COLO829 (cell line): ENCODE measurements at places on chromosomes 7 and 10.

DNA sequence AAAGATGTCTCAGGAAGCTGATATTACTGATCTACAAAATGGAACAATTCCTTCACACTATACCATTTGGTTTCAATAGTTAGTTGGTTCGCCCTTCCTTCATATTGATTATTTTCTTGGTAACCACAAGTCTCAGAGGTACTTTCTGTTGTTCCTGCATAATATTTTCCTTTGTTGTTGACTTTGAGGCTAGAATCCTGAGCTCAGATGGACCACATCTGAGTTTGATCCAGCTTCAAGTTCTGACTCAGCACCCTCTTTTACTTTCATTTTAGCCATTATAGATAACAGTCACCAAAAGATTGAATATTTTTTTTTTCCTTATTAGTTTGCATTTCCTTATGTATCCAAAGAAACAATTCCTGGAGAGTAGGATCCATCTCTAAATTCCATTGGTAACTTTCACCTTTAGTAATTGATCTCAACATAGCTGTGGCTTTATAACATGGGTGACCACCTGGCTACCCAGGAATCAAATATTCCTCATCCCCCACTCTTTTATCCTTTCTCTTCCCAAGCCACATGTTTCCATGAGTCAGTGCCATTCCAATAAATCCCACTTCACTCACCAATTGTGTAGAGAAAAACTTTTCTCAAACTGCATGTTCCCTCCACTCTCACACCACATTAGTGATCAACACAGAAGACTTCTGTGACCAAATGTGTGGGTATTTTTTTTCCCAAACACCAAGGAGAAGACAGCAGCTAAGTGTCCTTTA is 9.7 kb upstream of the ABCA13 start:
- no peak for DNase-seq

- DNase-seq, result no peak
These were observed 168.3 kb downstream of the PRKAG2 start for GRCh38 chr7:151708610-151709009.

GRCh38 chr10:131700032-131700431 is 200.8 kb upstream of the PPP2R2D start:
- no peak for DNase-seq

GRCh38 chr7:134781171-134781570 is 1.7 kb downstream of the CALD1 start:
- no peak for DNase-seq

DNA sequence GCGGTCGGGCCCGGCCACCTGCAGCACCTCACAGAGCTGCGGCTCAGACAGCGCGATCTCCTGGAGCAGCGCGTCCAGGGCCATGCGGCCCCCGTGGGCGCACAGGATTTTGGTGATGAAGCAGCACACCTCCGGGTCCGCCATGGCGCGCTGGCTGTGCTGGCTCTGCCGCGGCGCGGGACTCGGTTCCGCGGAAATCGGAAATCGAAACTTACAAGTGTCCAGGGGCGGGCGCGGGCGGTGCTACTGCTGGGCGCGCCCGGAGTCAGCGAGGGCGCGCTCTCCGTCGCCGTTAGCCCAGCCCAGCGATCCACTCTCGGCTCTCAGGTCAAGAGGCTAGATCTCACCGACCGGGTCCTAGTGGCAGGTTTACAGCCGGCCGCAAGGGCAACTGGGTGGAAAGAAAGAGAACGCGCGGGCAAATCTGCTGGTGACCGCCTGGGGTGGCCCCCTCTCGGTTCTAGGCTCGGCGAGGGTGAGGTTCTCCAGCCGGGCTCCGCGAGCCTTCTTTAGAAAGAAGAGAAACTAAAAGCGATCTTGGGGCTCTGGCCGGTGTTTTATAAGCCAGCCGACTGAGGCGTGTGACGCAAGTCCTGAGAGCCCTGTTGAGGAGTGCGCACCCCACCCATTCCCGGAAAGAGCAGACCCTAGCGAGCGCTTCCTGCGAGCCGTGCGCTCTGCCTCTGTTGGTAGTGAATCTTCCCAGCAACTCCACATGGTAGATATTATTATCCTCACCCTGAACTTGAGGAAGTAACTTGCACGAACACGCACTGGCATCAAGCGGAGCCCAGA is at the start of gene ZC3HAV1:
TSS of gene ZC3HAV1 (minus strand) at position 533 of the 795 bp plus-strand sequence. CDS start at position 144, 389 bp downstream.
- peak; percentile 88 for DNase-seq

- DNase-seq, result no peak
These were observed 14.5 kb downstream of the CFAP46 start for GRCh38 chr10:132927824-132928223.

GRCh38 chr10:13987446-13987845 is 343.3 kb downstream of the FRMD4A start:
- peak; percentile 63 for DNase-seq

DNA sequence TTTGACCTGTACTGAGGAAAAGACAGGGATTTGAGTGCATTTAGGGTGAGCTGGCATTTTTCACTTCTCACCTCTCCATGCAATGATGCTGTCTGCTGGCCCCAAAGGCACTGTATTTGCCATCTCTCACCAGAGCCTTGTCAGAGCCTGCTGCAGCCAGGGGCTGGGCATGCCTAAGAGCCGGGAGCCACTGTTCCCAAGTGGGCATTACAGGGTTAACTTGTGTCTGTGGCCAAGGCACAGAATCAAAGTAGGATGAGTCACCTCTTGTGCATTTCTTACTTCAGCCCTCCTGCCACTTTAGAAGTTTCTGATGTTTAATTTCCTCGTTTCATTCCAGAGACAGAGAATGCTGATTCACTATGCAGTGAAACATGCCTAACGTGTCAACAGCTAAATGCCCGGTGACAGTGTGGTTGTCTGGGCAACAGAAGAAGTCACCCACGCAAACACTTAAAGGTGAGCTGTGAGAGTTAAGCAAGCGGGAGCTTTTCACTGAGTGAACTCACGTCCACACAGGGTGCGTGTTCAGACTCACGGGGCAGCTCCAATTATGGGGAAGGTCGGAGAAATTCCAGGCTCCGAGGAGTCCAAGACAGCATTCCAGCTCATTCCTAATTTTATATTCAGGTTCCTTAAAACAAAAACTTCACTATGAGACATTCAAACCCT is 57.1 kb upstream of the IGFBP3 start:
- peak; percentile 97 for DNase-seq

GRCh38 chr10:109784236-109784635 is 139.1 kb downstream of the XPNPEP1 start:
- no peak for DNase-seq

DNA sequence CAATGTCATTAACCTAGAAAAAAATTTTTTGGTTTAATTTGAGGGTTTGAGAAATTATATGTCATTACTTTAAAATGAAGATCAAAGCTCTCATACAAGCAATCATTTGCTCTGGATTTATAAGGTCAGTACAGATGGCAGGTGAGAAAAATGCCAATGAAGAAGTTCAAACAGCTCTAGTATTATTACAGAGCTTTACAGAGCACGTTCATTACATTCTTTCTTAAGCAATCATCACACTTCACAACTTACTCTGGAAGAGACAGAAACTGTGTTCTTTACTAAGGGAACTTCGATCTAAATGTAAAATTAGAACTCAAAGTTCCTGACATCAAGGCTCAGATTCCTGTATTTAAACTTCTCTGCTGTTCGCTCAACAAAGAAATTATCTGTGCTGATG is 153.4 kb downstream of the ATE1 start:
- DNase-seq, result no peak

GRCh38 chr7:69510114-69510513 is 88.2 kb upstream of the AUTS2 start:
- DNase-seq, result peak; percentile 1

GRCh38 chr7:93941945-93942344 is 20.4 kb downstream of the GNG11 start:
- DNase-seq, result no peak

GRCh38 chr7:141920281-141920680 is 4.1 kb downstream of the OR9A4 start:
- no peak for DNase-seq

DNA sequence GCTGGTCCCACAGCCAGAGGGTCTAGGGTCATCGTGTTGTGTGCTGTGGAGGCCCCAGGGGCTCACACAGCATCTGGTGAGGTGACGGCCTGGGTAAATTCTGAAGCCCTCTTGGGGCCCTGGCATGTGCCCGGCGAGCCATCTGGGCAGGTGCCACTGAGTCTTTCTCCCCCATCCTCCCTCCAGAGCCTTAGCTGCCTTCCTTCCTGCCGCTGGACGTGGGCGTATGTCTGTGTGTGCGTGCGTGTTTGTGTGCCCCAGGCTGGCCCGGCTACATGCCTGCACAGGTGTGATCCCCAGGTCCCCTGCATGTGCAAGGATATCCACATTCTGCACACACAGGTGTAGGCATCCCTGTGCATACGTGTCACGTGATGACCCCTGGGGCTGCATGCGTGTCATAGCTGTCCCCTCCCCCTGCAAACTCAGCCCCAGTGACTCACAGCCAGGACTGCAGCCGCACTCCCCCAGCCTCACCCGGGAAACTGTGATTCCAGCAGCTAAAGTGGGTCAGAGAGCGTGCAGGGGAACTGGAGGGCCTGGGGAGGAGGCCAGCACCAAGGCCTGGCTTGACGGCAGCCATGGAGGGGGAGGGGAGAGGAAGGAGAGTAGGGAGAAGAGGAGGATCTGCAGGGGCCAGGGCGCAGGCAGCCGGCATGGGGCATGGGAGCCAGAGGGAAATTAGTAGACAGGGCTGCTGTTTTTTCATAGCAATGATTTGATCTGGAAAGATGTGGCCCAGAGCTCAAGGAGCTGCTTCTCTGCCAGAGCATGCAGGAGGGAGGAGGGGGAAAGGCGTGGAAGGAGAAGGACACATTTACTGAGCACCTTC is 46.4 kb downstream of the ELFN1 start:
- no peak for DNase-seq

DNA sequence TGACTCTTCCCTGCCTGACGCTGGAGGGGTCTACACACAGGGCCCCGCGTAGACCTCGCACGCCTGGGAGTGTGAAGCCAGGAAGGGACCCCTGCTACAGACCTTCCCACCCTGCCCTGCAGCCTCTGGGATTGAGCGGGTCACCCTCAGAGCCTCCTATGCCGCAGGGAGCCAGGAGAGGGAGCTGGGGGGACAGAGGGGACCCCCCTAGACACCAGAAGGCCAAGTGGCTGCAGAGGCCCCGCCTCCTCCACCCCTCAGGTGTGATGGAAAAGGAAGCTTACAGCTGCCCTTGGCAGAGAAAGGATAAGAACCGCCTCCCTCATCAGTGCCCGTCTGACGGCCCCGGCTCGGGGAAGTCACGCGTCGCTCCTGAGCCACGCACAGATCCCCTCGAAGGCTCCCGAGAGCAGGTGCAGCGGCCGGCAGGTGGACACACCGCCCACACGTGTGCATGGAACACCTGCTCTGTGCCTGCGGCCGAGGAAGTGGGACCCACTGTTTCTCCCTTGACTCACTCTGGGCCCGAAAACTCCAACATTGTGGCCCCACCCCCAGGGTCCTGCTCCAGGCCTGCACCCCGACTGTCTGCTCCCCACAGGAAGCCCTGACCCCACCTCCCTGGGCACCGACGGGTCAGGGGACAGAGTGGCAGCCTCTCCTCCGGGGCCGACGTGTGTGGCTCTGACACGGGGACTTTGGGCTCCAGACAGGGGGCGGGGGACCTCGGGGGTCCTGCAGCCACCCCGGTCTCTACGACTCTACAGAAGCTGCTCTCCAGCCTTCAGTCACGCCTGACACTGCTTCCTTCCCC is 73.3 kb downstream of the MICALL2 start:
- DNase-seq, result no peak

GRCh38 chr7:142263598-142264380 is 5.9 kb upstream of the PRSS58 start:
- peak; percentile 54 for DNase-seq
